OCI-LY7 (cell line): ENCODE measurements at places on chromosomes 16 and 17.

DNA sequence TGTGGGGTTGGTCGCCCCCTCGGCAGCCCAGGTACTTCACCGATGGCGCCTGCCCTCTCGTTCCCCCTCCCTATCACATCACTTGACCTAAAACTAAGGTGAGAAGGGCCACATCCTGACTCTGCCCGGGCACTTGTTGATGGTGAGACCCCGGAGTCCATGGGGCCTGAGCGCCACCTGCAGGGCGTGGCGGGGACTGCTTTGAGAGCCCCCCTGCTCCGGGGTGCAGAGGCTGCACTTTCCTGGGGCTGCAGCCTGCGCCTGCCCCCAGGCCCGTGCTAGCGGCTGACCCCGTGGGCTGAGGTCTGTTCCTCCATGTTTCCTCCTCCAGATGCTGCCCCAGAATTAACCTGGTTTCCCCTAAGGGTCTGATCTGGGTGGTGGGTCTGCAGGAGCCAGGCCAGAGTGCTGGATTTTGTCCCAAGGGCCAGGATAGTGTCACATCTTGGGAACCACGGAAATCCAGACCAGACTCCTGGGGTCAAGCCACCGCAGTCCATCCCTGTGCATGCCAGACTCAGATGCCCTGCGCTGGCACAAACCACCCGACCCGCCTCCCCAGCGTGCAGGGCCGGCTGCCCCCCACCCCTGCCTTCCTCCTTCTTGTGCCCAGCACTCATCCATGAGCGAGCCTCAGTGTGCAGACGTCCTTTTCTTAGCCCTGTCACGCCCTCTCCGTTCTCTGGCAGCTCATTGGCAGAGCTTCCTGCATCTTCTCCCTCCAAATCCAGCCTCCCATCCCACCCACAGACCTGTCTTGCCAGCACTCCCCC lies 2.7 kb downstream of the NDUFAF8 start:
- peak; percentile 89 for DNase-seq

DNA sequence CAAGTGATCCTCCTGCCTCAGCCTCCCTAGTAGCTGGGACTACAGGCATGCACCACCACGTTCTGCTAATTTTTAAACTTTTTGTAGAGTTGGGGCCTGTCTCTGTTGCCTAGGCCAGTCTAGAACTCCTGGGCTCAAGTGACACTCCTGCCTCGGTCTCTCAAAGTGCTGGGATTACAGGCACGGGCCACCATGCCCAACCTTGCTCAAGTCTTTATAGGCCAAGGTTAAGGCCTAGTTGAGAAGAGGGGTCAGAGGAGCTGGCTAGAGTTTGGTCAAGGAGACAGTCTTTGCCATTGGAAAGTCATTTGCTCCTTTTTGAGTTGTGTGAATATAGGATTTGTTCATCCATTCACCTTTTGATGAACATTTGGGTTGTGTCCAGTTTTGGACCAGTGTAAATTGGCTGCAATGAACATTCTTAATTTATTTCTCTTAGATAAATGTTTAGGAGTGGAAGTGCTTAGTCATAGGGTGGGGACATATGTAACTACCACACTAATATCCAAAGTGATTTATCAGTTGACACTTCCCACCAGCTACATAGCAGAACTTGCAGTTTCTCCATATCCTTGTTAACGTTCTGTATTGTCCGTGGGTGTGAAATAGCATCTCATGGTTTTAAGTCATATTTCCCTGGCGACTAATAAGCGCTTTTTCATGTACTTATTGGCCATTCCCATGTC lies 30.7 kb upstream of the ARHGAP17 start:
- no peak for DNase-seq

GRCh38 chr17:34624767-34625383 lies 45.5 kb downstream of the TMEM132E start:
- no peak for DNase-seq

GRCh38 chr16:53821487-53821886 lies 117.5 kb downstream of the FTO start:
- no peak for DNase-seq

DNA sequence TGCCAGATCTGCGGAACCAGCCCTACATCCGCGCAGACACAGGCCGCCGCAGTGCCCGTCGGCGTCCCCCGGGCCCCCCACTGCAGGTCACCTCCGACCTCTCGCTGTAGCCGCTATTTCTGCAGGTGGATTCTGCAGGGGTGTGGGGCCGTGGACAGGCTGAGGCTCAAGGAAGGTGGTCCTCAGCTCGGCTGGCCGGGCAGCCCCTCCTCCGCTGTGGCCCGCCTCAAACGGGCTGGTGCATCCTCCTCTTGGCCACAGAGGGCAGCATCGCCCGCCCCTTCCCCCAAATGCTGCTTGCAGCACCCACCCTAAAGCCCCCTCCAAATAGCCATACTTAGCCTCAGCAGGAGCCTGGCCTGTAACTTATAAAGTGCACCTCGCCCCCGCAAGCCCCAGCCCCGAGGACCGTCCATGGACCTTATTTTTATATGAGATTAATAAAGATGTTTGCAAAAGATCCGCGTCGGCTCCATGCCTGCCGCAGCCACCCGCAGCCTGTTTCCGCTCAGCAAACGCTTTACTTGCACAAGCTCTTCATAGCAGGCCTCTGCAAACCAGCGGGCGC lies 14.9 kb downstream of the SPATA32 start:
- peak; percentile 50 for DNase-seq

DNA sequence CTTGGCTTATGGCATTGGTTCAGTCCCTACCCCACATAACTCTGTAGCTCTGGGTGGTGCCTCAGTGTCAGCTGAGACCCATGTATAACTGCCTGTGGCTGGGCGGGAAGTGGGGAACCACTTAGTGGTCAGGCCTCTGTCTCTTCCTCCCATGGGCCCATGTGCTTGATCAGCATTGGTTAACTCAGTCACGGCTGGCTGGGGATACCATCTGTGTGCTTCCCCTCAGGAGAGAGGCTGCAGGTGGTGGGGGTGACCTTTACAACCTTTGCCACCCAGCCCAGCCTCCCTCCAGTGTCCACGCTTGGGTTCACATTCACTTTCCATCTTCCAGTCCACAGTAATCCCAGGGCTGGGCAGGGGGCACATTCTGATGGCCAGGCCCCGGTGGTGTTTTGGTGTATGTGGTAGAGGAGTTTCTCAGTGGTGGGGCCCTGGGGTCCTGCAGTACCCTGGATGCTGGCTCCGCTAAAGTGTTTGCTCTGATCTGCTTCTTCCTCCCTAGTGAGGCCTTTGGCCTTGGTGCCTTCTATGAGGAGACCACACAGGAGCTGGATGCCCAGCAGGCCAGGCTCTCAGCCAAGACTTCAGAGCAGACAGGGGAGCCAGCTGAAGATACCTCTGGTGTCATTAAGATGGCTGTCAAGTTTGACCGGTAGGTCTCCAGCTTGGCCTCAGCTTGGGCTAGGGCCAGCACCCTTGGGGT lies 10.2 kb upstream of the NFATC3 start:
- peak; percentile 99 for DNase-seq

DNA sequence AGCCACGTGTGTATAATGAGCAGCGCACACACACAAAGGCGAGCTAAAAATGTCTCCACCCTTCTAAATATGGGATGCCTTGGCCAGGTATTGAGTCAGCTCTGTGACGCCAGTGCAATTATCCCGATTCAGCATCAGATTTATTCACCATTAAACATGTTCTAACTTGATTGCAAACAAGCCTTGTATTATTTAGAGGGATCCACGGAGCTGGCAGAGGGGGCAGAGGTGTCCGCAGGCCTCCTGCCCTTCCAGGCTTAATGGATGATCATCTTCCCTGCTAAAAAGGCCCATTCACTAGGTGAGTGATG lies 591.7 kb downstream of the MAF start:
- no peak for DNase-seq

DNA sequence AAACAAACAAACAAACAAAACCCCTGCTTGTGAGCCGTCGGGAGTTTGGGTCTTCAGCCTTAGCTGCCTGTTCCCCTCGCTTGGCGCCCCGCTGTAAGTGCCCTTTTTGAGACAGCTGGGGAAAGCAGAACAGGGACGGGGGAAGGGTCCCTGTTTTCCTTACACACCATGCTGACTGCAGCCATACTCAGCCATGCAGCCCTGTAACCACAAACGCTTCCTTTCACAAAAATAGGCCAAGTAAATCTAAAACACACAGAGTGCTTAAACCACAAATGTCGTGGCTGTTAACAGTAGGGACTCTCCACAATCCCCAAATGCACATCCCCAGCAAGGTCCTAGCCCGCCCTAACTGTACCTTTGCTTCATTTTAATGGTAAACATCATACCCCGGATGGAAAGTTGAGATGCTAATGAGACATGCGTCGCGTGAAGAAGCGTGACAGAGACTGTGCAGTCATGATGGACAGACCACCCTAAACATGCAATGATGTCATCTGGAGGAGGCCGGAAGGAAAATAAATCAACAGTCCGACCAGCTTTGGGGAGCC lies 129.9 kb downstream of the MGAT5B start:
- DNase-seq = peak; percentile 95

- no peak for DNase-seq
Measured at GRCh38 chr16:83954577-83955016, 1.6 kb downstream of the OSGIN1 start.

- no peak for DNase-seq
Measured at GRCh38 chr17:41593306-41593981, 6.7 kb upstream of the KRT14 start.

- DNase-seq = no peak
Measured at GRCh38 chr16:78220571-78220970, 121.1 kb downstream of the WWOX start.

GRCh38 chr16:25614716-25615265 lies 77.0 kb upstream of the HS3ST4 start:
- no peak for DNase-seq

DNA sequence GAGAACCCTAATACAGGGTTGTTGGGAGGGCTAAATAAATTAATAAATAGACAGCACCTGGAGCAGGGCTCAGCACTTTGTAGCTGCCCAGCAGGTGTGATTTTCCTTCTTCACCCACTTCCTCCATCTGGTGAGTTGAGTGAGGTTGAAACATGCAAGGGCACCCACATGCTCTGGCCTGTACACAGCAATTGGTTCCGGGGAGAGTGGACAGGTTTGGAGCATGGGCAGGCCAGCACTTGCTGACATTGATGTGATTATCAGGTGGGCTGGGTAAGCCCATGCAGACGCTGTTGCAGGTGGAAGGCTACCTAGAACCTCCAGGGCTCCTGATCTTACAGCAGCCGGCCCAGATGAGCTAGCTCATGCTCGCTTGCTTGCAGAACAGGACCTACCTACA lies 1.3 kb upstream of the MRTFB start:
- no peak for DNase-seq

DNA sequence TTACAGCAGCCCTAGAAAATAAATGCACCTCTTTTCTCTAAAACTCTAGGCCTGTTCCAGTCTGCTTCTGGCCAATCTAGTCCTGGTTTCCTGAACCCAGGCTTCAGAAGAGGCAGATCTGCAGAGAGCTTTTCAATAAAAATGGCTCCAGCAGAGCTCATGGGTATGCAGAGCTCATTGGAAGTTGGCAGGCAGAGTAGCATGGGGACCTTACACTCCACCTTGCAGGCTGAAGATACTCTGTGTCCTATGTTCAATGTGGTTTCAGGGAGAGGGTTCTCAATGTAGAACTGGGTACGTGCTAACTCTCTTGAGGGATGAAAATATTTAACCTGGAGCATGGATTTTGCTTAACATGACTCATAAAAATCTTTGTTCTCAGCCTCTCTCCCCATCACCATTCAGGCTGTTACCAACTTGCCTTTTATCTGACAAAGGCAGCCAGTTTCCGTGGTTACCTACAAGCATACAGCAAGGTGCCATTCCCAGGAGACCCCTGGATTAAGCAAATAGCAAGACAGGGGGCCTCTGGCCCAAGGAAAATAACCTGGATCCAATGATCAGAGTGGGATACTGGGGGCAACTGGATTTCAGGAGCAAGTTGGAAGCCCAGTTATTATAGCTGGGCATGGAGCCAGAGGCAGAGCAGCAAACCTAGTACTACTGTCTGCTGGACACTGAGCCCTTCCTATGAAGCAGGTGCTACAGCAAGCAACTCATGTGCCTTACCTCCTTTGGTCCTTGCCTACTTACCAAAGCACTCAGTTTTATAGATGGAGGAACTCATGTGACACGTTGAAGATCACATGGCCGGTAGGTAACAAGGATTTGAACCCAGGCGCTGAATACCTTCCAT lies 98.2 kb upstream of the DHX40 start:
- no peak for DNase-seq

DNA sequence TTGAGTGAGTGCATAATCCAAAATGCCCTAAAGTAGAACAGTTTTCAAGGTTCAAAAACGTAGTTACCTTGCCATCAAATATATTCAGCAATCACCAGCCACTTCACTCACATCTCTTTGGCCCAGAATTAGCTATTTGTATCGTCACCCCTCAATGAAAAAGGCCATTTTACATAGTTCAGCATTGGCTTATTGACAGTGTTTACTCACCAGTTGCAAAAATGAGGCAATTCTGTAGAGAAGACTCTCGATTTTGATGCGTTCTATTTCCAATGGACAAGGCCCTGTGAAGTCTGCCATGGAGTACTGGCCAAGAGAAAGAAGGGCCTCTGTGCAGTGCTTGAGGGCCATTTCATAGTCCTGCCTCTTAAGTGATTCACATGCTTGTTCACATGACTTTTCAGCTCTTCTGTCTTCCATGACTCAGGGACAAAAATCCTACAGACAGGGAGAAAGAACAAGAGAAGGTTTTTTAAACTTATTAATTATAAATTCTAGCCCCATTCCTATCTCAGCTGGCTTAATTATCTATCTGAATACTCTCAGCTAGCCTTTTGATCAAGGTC lies 26.5 kb downstream of the HELZ start:
- no peak for DNase-seq

- no peak for DNase-seq
Measured at GRCh38 chr16:3641801-3642396, 12.6 kb upstream of the DNASE1 start.

GRCh38 chr17:78307887-78308638 lies 51.8 kb downstream of the SOCS3 start:
- DNase-seq = no peak

- DNase-seq = peak; percentile 79
Measured at GRCh38 chr17:40490289-40490853, 11.1 kb downstream of the TNS4 start.

GRCh38 chr16:74736531-74737157 lies 36.0 kb upstream of the MLKL start:
- DNase-seq = no peak

GRCh38 chr17:50828508-50829170 lies 6.7 kb upstream of the WFIKKN2 start:
- DNase-seq = peak; percentile 34

DNA sequence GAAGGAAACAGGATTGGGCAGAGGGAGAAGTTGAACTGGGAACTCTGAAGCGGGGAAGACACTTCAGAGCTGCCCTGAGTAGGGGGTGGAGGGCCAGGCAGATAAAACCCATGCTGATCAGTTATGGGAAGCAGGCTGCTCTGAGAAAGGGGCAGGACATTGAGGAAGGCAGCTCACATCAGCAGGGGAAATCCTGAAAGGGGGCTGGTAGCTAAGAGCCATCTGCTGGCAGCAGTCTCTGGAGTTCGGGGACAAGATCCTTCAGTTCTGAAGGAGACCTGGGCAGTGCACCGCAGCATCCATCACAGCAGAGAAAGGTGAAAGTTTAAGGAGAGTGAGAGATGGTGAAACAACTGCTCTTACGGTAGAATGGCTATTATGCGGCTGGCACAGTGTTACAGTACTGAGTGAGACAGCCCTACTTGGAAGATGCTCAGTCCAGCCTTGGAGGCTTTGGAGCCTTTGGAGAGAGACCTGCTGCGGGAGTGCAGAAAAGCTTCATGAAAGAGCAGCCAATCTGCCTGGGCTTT lies 5.4 kb upstream of the KIF18B start:
- no peak for DNase-seq
